ENCODE measurements at places on chromosomes 5 and 9.

DNA sequence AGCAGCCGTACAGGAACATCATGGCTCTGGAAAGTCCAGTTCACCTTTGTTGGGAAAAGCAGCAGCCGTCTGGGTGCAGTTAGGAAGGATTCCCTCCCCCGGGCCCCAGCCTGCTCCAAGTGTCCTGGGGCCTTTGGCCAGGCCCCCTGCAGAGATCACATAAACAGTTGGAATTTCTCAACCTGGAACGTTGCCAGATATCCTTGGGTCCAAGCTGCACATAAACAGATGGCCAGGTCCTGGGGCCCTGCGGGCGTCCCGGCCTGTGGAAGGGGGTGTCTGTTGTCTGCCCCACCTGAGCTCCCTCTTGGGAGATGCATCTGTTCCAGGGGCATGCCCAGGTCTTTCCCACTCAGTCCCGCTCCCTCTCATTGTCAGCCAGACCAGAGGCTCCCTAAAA is 92.7 kb downstream of the COL5A1 start:
- peak; percentile 94 for DNase-seq

GRCh38 chr9:12916042-12916441 is 141.2 kb downstream of the LURAP1L start:
- DNase-seq: peak; percentile 57

- no peak for DNase-seq
Measured at GRCh38 chr9:5820425-5820824, 12.5 kb downstream of the ERMP1 start.

- DNase-seq: no peak
Measured at GRCh38 chr9:69502671-69503301, 169.4 kb downstream of the APBA1 start.

DNA sequence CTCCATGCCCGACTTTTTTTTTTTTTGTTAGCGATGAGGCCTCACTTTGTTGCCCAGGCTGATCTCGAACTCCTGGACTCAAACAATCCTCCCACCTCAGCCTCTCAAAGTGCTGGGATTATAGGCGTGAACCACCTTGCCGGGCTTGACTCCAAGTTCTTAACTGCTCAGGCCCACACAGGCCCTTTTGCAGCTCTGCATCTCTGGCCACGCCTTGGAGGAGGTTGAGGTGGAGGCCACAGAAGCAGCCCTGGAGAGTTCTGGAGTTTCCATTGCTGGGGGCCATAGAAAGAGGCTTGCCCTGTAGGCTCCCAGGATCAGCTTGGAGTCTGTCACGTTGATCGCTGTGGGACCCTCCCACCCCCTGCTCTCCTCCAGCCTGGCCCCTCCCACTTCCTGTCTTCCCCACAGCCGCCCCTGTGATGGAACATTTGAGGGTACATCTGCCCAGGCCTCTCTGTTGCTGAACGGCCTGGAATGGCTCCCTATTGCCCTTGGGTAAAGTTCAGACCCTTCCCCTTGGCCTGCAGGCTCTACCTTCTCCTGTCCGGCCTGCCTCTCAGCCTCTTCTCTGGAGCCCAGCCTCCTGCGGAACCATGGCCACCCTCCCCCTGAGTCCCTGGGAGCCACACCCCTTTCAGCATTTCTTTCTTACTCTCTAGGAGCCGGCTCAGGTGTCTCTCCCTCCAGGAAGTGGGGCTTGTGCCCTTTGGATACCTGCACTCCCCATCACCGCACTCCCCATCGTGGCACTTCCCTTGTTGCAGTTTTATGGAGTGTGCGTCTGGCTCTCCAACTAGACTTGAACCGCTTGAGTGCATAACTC is 30.4 kb upstream of the IER5L start:
- DNase-seq: no peak

- no peak for DNase-seq
Measured at GRCh38 chr9:69179037-69179436, 5.0 kb downstream of the TJP2 start.

DNA sequence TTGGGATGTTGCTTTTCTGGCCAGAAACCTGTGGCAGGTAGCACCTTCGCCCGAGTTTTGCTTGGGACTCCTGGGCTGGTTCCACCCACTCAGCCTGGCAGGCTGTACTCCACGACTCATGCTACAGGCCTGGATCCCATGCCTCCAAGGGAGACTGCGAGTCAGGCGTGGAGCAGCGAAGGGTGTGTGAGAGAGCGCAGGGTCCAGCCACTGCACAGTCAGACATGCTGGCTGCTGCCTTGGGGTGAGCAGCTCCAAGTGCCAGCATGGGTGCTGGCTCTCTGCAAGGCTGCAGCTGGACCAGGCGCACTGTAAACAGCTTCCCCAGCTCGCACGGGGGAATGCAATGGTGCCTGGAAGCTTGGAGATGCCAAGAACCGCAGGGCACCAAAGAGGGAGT is 249.6 kb upstream of the EDIL3 start:
- no peak for DNase-seq

- no peak for DNase-seq
Measured at GRCh38 chr9:129398961-129399633, 221.0 kb upstream of the IER5L start.

GRCh38 chr5:1515921-1516571 is 7.7 kb downstream of the LPCAT1 start:
- no peak for DNase-seq

DNA sequence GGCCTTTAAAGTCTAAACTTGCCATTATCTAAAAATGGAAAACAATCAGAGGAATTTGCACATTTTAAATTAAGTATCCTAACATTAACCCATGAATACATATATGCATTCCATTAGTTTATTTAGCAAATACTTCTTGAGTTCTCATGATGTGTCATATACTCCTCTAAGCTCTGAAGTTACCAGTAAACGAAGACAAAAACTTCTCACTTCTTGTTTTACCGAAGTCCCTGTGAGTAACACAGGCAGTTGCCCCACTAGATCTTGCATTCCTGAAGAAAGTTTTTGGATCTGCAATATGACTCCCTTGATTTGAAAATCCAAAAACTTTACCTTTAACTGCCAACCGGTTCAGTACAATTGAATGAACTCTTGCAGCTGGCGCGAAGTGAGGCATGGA is 439.0 kb upstream of the MPDZ start:
- no peak for DNase-seq

DNA sequence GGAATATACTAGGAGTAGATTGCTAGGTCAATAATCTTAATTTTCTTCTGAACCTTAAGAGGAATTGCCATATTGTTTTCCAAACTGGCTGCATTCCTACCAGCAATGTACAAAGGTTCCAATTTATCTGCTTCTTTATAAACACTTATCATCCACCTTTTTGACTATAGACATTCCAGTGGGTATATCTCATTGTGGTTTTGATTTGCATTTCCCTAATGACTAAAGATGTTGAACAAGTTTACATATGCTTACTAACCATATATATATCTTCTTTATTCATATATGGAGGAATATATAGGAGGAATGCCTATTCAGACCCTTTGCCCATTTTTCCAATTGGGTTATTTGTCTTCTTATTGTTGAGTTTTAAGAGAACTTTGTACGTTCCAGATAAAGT is 7.6 kb downstream of the DNAJC18 start:
- DNase-seq: no peak

GRCh38 chr9:83154821-83155220 is 91.9 kb upstream of the RASEF start:
- DNase-seq: no peak

GRCh38 chr5:143225511-143225910 is 178.0 kb downstream of the NR3C1 start:
- no peak for DNase-seq

GRCh38 chr5:83802686-83803085 is 82.0 kb upstream of the HAPLN1 start:
- peak; percentile 59 for DNase-seq

GRCh38 chr9:21995006-21995665 is 545 bp downstream of the CDKN2B-AS1 start:
- peak; percentile 81 for DNase-seq

- DNase-seq: no peak
Measured at GRCh38 chr5:39117401-39117800, 43.2 kb upstream of the RICTOR start.

DNA sequence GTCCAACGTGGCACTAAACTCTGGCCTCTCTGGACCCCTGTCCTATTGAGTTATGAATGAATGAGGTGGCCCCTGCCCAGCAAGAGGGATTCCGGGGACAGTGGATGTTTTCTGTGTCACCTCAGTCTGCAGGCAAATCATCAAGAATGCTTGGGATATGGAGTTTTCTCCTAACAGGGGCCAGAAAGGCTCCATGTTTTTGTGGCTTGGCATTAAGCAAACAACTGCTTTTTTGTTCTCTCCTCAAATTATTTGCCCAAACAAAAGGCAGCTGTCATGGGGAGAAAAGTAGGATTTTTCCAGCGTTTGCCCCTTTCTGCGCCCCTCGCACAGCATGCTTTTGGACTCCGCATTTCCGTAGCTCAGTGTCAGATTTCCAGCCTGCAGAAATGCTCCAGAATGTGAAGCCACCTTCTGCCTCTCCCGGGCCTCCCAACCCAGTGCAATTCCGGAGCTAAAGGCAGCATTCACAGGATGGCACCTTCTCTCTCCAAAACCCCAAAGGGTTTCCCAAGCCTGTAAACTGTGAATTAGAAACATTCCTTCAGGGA is 553.3 kb downstream of the CCDC171 start:
- DNase-seq: peak; percentile 72

DNA sequence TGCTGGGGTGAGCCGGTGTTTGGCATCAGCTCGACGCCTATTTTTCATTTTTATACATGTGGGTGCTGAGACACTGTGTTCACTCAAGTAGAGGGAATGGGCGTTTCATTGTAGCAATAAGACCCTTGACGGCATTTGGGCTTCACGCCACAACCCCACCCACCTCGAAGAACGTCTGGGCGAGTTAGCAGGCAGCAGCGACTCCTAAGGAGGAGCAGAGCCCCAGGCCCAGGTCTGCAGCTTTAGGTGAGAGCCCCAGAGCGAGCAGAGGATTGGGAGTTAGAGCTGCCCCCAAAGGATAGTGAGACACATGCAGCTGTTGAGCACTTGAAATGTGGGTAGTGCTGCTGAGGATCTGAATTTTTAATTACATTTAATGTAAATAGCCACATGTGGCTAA is 1.6 kb upstream of the ZFP62 start:
- peak; percentile 44 for DNase-seq

- no peak for DNase-seq
Measured at GRCh38 chr9:125988479-125989050, 241.4 kb downstream of the PBX3 start.

DNA sequence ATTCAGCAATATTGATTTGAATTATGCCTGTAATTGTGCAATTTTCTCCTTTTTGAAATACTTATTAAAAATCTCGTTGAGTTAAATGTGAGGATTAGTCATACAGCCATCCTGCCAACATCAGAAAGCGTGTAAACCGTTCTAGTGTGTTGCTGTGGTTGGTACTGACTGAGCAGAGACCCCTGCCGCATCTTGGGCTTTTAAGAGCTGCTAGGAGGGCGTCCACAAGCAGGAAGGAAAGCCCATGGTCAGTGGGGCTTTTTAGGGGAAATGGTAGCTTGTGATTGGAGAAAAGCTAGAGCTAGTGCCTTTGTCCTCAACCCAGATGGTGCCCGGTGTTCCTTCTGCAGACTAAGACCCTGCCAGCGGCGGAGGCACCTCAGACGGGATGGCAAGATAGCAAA is 1.3 kb downstream of the SDHA start:
- peak; percentile 5 for DNase-seq

DNA sequence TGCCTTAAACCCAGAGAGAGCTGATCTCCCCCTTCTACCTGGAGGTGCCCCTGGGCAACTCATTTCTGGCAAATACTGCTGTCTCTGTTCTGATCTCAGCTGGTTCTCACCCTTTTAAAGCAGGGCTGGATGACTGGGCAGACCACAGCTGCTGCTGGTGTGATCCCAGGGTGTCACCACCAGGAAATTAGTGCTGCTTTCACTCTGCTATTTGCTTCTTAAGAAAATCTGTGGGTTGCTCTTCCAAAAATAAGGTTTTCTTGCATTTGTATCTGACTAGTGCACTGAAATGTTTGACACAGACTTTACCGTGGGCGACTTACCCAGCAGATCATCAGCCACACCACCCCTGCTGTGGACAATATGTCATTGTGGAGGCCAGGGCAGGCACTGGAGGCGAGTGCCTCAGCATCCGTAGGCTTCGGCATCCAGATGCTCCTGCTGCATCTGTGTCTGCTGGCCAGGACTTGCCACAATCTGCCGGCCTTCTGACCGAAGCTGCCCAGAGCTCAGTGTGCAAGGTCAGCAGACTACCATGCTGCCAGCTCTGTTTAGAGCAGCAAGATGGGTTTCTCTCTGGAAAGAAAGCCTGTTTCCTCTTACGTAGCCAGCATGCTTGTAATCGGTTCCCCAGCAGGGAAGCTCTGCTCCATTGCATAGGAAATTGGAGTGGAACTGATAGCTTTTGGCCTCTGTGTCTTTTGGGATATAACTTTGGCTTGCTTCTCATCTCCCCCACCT is 13.6 kb downstream of the ARHGAP26 start:
- peak; percentile 70 for DNase-seq

- DNase-seq: no peak
Measured at GRCh38 chr9:112341730-112342129, 8.3 kb upstream of the PTBP3 start.

GRCh38 chr5:133483406-133484090 is 128.8 kb downstream of the FSTL4 start:
- DNase-seq: no peak

- peak; percentile 79 for DNase-seq
Measured at GRCh38 chr5:176611435-176611834, 1.5 kb upstream of the GPRIN1 start.

DNA sequence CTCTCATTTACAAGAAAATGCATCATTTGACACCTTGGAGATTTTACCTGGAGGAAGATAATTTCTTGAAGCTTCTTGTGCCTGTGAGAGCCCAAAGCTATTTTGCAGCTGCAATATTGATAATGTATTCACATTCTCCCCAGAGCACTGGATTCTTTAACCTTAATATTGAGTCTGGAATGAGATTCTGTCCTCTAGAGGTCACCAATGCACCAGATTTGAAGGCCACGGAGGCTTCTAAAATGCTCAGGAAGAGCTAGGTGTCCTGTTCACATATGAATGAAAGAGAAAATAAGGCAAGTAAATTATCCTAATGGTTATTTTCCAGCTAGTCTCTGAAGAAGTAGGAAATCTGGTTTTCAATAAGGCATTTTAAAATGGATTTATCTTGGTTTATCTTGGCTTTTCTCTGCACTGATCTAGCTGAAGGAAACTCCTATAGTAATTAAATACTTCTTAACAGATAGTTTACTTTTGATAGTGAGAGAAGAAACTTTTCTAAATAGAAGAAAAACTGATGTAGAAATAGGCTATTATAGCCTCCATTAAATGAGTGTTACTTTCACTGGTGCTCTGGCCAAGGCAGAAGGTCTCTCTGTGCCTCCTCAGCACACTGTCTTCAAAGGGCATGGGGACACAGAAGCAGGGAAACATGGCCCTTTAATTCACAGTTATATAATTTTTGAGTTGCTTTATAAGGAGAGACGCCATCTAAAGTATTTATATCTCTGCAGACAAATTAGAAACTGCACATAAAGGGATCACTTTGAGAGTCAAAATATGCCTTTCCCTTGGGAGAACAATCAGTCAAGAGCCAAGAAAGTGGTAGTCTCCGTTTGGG is 297.0 kb upstream of the ACTBL2 start:
- DNase-seq: peak; percentile 51

All from SJCRH30 (cell line).